Left colon (tissue), 2 donors: ENCODE measurements at places on chromosomes 11 and 22.

GRCh38 chr22:42797011-42797410, 60.1 kb downstream of the ARFGAP3 start:
- DNase-seq, result no peak

- DNase-seq, result no peak
Observed at GRCh38 chr22:32175683-32176644, 16.9 kb upstream of the C22orf42 start.

- DNase-seq, result no peak
Observed at GRCh38 chr22:43470941-43471585, 59.2 kb downstream of the MPPED1 start.

- no peak for DNase-seq
Observed at GRCh38 chr11:35066030-35066429, 72.9 kb upstream of the CD44 start.

DNA sequence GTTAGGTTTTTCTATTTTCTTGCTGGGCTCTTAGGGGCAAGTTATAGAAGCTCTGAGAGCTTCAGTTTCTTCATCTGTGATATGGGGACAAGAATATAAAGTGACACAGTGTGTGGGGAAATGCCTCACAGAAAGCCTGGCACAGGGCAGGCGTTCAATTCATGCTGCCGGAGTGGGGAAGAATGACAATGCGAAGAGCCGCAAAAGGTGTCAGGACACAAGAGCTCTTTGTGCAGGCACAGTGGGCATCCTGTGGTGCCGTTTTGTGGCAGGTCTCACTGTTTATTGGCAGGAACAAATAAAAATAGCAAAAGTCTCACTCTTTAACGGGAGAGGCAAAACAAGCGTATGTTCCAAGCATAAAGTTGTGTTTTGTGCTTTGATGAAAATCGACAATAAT, 112.1 kb downstream of the TIMP3 start:
- no peak for DNase-seq

DNA sequence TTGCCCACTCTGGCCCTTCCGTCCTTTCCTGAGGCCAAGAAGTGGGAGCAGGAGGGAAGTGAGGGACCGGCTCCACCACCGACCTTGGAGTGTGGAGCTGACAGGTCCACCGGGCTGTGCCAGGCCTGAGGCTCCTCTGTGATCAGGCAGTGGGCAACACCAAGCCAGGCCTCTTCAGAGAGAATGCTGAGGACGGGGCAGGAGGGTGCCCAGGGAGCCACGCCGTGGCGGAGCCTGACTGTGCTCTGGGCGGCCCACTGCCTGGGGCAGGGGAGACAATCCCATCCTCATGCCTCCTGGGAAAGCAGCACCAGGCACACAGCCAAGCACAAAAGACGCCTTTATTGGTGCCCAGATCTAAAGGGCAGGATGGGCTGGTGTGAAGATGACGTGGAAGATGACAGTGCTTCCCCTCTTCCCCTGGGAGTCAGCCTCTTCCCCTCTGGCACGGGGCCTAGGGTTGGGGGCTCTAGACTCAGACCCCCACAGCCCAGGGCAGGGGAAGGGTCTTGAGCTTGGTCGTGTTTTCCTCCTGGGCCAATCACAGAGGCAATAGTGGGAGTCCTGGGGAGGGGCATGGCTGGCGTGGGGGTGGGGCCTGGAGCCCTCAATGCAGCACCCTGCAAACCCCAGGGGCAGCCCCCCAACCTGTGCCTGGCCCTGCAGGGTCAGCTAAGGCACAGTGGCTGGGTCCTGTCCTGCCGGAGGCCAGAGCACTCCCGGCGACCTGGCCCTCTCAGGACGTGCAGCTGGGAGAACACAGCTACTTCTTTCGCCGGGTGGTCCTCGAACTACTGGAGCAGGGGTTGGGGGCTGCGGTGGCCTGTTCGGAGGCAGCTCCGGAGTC, 4.7 kb downstream of the LMF2 start:
- DNase-seq, result no peak

DNA sequence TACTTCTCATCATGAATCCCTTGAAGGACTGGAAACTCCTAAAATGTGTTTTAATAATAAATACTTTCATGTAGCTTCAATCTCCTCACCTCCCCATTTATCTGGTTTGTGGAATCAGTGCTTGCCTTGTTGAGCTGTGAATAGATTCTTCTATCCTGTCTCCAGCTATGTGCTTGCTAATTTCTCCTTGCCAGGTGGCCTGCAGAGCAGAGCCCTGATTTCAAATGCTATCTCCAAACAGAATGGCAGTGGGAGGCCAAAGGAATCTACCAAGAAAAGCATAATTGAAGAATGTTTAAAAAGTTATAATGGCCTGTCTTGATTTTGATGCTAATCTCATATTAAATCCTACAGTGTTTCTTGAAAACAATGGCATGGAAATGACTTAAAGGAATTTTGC, 309.3 kb upstream of the CHORDC1 start:
- no peak for DNase-seq

DNA sequence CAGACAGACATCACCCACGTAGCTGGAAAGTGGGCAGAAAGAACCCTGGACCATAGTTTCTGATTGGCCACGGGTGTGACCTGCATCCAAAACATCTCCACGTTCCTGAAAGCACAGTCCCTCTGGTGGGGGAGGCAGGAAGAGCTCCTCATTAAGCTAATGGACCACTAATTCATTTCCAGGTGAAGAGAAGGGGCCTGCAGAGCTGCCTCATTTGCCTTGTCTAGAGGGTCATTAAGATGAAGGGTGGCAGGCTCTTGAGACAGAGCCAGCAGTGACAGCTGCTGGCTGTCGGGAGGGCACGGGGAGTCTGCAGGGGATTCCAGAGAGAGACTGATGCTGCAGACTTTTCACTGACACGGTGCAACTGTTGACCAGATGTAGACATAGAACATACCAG, 149.6 kb upstream of the OPCML start:
- DNase-seq, result no peak

DNA sequence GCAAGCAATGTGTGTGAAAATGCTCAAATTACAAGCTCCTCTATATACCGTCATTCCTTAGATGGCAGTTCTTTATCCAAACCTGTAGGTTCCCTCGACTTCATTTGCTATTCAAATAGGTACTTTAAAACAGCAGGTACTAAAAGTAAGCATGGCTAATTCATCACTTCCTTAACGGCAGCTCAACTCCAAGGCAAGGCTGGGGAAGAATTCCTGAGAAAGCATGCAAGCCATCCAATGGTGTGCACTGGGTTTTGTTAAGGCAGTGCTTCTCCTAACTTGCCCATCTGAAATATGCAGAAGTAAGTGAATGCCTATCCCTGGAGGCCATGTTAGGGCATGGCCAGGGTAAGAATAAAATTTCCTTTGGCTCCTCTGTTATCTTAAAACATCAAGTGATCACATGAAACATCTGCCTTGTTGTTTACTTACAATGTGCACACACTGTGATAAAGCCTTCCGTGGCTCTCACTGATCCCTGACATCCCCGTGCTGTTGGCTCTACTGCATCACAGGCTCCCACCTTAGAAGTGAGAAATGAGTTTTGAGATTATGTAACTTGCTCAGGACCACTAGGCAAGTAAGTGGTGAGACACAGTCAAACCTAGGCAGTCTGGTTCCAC, 52.1 kb downstream of the SMCO4 start:
- no peak for DNase-seq

DNA sequence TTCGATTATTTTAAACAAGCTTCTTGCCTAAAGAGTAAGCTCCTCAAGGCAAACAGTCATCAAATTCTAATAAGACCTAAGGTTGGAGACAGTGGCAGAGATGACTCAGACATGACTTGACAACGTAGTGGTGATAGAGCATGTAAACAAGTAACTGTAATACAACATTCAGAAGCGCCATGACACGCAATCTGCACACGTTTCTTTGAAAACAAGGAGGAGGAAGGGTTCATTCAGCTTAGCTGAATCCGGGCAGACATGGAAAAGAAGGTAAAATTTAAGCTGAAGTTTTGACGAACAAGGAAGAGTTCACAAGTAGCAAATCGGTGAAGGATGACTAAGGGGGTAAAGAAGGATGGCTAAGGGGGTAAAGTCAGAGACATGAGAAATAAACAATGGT, 152.4 kb upstream of the ZC3H12C start:
- DNase-seq, result no peak

- DNase-seq, result no peak
Observed at GRCh38 chr11:112831041-112831440, 130.2 kb upstream of the NCAM1 start.

DNA sequence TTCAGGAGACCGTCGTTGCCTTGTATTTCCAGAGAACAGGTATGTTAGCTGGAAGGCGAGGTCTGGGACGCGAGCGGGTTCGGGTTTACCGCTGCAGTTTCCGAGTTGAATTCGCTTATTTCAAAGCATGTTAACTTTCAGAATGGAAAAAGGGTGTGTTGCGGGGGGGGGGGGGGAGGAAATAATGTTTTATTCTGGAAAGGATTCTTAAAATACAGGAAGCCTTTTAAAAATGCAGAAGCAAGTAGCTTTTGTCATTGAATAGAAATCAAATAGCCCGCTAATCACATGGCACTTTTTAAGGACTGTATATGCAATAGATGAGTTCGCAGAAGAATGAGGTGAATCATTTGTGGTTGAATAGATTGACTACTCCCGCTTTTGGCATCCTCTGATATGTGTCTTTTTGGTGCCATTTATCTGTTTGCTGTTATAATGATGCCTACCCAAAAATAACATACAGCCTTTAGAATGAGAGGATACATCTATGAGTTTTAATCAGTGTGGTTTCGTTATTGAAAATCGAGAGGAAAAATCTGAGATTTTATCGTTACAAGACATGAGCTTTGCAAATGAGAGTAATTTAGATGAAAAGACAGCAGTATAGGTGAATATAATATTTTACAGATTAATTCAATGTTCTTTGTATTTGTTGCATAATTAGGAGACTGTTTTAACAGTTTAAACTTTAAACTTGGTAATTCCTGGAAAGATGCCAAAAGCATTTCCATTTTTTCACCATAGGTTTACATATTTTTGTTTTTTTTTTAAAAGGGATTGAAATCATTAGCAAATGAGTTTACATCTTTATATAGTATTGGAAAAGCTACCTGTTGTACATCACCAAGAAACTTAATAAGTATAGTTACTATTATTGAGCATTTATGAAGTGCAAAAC, 1.7 kb downstream of the PDE3B start:
- DNase-seq, result no peak

GRCh38 chr22:36363349-36363981, 24.3 kb downstream of the MYH9 start:
- DNase-seq, result no peak

DNA sequence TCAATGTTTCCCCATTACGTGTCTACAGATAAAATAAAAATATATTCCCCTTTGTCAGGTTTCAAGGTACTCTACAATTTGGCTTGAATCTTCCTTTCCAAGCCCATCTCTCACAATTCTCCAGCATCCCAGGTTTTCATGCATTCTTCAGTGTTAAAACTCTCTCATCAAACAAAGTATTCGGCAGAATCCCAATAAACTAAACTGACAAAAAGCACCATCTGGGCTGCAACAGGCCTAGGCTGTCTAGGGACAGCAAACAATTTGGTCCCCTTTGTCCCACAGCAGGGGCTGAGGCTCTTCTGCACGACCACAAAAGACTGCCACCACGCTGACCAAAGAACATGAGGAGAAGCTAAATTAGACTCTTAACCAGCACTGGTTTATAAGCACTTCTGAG, 159.4 kb downstream of the CADM1 start:
- DNase-seq, result no peak

DNA sequence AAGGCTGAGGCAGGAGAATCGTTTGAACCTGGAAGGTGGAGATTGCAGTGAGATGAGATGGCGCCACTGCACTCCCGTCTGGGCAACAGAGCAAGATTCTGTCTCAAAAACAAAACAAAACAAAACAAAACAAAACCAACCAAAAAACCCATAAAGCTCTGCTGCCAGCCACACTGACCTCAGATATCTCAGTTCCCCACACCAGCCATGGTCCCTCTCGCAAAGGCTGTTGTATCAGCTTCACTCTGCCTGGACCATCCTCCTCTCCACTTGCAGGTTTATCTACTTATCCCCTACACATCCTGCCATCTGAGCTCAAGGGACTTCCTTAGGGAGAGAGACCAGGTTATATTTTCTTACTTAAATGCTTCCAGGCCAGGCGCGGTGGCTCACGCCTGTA, 11.1 kb downstream of the BACE1-AS start:
- no peak for DNase-seq

GRCh38 chr11:75868990-75869389, 54.0 kb downstream of the UVRAG start:
- no peak for DNase-seq

GRCh38 chr11:118939404-118939915, 13.7 kb upstream of the BCL9L start:
- no peak for DNase-seq

- DNase-seq, result peak; percentile 86
Observed at GRCh38 chr22:35330258-35330861, 30.7 kb downstream of the TOM1 start.

DNA sequence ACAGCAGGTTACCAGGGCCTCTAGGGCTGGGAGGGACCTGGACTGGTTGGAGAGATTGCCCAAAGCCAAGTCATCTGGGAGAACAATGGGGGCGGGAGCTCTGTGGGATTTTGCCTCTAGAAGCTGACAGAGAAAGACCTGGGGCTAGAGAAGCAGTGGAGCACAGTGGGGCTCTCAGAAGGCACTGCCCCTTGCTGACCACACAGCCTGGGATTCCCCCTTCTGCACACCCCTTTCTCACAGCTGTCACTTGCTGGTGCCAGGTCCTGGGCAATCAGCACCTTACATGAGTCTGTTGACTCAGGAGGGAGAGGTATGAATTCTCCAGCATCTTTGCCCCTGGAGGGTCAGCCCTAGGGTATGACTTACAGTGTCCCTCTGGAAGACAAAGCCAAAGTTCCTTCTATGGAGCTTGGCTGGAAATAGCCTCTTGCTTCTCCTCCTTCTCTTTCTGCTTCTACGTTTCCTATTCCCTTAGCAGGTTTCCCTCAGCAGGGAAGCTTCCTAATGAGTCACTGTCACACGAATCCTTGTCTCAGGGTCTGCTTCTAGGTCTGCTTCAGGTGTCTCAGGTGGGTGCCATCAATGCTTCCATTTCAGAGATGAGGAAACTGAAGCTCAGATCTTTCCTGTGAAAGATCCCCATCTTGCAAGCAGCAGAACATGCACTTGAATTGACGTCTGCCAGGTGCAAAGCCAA, 27.0 kb downstream of the GDPD5 start:
- DNase-seq, result no peak

- DNase-seq, result no peak
Observed at GRCh38 chr11:73972187-73972586, 10.5 kb downstream of the UCP2 start.

DNA sequence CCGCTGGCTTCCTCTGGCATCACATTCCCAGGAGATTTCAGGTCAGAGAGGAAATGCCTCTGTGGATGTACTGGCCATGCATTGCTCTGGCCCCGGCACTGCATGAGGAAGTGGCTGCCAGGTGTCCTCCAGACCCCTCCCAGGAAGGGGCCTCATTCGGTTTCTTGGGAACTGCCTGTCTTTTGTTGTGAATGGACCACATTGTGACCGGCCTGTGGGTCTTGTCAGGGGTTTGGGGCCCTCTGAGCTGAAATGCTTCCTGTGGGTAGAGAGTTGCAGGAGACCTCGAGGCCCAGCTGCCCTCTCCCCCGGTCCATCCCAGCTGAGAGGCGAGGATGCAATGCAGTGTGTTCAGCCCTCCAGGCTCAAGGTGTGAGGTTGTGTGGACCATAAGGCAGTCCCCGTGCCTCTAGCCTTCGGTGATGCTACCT, 18.8 kb upstream of the ST3GAL4 start:
- DNase-seq, result no peak
